Right renal pelvis (tissue), 4 donors: ENCODE measurements at places on chromosomes 3 and 15. TPM values are rescaled to one million over a fixed set of nuclear protein-coding genes. Genes with fewer than 3 reads are reported as not detected.

- DNase-seq = no peak
Observed at GRCh38 chr3:183287301-183287971, 34.4 kb downstream of the B3GNT5 start.

DNA sequence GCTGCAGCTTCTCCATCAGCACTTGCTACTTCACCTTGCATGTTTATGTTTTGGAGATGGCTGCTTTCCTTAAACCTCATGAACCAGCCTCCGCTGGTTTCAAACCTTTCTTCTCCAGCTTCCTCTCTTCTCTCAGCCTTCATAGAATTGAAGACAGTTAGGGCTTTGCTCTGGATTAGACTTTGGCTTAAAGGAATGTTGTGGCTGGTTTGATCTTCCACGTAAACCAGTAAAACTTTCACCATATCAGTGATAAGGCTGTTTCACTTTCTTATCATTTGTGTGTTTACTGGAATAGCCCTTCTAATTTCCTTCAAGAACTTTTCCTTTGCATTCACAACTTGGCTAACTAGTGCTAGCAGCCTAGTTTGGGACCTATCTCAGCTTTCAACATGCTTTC, 11.7 kb upstream of the GNAT1 start:
- no peak for DNase-seq

The CCR1 gene
- polyA plus RNA-seq = 1.5 TPM

The PIERCE2 gene
- 7.3 TPM for polyA plus RNA-seq

GRCh38 chr3:19485267-19485666, 337.0 kb downstream of the KCNH8 start:
- no peak for DNase-seq

The NPAP1 gene
- polyA plus RNA-seq = 0.27 TPM

The GOLGA6L7 gene
- polyA plus RNA-seq = 0.47 TPM
